CD4-positive, alpha-beta T cell (primary cell): ENCODE measurements at places on chromosomes 6 and 20. TPM values are rescaled to one million over a fixed set of nuclear protein-coding genes. Genes with fewer than 3 reads are reported as not detected.

- no peak for DNase-seq
These were observed 99.1 kb downstream of the ALDH8A1 start for GRCh38 chr6:134850721-134851305.

- DNase-seq: no peak
These were observed 817 bp downstream of the ME1 start for GRCh38 chr6:83429857-83430610.

Gene CD83
- total RNA-seq: 36.4 TPM

Gene LPA
- not detected for total RNA-seq
